Heart right ventricle (tissue), 16 donors: ENCODE measurements at places on chromosomes 6 and 20. TPM values are rescaled to one million over a fixed set of nuclear protein-coding genes. Genes with fewer than 3 reads are reported as not detected.
A peak's percentile ranks its signal among the peaks of the same experiment; 100 is the strongest.

GRCh38 chr20:41135187-41135887 is 2.0 kb upstream of the PLCG1 start:
- DNase-seq, result peak; percentile 40

- DNase-seq, result no peak
These were observed 66.9 kb downstream of the BLOC1S5 start for GRCh38 chr6:7997286-7997685.

- DNase-seq, result no peak
These were observed 114.2 kb upstream of the BEND6 start for GRCh38 chr6:56840467-56841380.

DNA sequence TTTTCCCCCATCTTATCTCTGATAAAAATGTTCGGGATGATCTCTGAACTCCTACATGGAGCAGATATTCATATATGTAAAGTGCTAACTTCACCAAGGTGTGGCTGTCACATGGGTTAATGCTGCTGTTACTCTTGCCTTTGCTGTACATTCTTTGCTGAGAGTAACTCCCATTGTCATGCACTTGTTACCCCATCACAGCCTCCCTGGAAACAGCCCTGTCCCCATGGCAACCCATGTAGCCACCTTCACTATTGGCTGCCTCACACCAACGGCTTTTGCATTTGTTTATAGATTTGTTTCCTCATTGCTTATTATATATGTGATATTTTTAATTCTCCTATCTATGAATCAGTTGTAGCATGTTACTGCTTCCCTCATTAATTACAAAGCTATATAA is 17.3 kb upstream of the IBTK start:
- DNase-seq, result no peak

DNA sequence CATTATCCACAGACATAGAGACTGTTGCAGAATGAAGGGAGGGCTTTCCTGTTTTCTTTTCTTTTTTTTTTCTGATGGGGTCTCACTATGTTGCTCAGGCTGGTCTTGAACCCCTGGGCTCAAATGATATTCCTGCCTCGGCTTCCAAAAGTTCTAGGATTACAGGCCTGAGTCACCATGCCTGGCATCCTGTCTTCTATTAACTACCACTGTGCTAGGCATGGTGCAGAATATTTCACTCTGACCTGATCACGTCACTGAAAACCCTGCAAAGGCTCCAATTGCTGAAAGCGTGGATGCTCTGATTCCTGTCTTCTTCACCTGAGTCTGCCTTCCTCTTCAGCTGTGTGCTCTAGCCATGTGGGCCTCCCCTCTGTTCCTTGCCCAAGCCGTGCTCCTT is 8.5 kb upstream of the DNMT3B start:
- no peak for DNase-seq

DNA sequence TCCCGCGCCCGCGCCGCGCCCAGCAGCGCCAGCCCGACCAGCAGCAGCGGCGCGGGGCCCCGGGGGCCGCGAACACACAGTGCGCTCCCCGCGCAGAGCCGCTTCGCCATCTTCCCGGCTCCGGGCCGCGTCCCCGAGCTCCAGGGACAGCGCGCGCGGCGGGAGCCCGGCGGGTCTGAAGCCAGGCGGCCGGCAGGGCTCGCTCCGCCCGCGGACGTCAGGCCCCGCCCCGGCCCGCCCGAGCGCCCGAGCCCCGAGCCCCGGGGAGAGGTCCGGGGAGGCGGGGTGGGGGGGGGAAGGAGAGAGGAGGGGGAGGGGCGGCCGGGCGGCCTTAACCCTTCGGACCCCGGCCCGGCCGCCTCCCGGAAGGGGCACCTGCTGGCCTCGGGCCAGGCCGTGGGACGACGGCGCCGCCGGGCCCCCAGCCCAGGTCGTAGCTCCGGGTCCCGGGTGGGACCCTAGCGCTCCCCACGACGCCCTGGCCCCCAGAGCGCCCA is at the start of gene LAMA5:
TSS of gene LAMA5 (minus strand) at position 177 of the 497 bp plus-strand sequence. CDS start at position 110, 67 bp downstream.
- DNase-seq, result peak; percentile 73

GRCh38 chr6:18395177-18395855 is 8.2 kb downstream of the RNF144B start:
- DNase-seq, result no peak

Gene IRF4
- polyA plus RNA-seq, result 0.15 TPM

Gene TAGAP
- 0.37 TPM for polyA plus RNA-seq

GRCh38 chr20:24043294-24043693 is 54.7 kb upstream of the GGTLC1 start:
- DNase-seq, result no peak

DNA sequence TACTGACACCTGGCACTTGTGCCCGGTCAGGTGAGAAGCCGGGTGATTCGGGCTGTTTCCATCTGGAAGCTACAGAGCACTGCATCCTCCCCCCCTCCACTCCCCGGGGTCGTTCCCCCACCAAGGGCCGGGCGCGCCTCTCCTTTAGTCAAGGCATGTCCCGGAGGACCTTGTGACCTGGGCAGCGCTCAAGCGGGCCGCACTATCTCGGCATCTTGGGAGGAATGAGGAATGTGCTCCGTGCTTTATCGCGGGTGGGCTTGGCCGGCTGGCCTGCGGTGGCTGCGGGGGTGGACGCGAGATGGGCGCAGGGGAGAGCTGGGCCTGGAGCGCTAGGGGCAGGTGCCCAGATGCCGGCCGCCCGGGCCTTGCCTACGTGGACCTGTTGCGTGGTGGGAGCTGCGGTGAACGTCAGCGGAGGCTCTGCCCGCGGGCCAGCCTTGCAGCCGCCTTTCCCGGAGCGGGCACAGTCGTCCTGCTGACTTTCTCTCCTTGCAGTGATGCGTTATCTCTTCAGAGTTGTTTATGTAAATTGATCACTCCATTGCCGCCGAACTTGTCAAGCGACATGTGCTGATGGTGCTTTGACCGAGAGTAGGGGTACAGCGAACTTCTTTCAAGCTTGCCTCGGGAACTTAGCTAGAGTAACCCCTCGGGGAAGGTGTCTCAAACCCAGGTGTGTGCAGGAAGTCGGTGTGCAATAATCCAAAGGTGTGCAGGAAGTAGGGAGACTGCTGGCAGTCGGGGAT is 1.1 kb downstream of the LRRC1 start:
- DNase-seq, result peak; percentile 38

- no peak for DNase-seq
These were observed 477.1 kb downstream of the BTBD3 start for GRCh38 chr20:12394786-12395185.

DNA sequence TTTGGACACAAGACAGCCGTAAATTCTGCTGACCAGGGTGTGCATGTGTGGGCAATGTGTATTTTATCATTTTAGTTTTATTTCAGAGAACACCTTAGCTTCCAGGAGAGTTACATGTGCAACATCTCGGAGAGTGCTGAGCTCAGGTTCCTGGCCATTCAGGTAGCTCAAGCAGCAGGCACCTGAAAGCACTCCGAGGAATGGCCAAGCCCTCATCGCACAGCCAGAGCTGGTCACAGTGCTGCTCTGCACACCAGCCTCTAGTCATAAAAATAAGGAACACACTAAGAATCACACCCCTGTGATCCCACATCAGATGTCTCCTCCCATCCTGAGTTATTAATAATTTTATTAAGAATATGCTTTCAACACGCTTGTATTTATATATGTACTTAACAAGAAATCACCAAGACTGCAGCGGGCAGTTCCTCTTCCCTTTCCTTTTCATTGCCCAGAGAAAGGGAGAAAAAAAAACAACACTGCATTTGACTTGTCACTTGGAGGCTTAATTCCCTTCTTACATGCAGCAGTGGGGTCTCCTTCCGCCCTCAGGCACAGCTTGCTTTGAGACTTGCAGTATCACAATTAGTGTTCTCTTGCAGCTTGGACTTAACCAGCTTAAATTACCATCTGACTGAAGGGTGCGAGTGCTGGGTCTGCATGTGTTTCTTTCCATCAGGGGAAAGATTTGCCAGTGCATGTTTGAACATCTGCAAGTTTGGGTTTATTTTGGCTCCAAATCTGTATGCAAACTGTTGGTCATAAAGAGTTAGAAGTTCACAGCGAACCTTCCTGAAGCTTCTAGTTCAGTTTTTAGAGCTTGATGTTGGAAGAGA is 36.0 kb upstream of the IRF4 start:
- DNase-seq, result no peak

GRCh38 chr6:108106261-108106660 is 31.7 kb upstream of the OSTM1 start:
- DNase-seq, result no peak

Gene C20orf202
- 0.80 TPM for polyA plus RNA-seq

DNA sequence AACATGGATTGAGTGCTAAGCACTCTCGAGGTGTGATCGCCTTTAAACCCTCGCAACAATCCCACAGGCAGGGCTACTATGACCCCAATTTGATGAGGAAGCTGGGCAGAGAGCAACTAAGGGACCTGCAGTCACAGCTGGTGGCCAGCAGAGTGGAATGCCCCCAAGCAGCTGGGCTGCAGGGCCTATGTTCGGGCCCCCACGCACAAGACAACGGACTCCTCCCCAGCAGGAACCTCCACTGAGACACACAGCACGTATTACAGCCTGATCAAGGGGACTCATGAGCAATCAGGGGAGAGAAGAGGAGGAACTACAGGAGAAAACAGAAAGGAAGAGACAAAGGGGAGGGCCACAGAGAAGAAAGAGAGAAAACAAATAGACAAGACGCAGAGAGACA is 21.7 kb downstream of the CST7 start:
- no peak for DNase-seq

Gene RUNX2
- 1.6 TPM for polyA plus RNA-seq

DNA sequence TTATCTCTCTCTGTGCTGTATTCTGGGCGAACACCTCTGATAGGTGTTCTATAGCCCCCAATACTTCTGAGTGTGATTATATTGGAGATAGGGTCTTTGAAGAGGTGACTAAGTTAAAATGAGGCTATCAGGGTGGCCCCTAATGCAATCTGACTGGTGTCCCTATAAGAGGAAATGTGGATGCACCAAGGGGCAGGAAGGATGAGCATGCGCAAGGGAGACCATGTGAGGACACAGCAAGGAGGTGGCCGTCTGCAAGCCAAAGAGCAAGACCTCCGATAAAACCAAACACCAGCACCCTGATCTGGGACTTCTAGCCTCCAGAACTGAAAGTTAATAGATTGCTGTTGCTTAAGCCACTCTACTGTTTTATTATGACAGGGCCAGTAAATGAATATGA is 69.2 kb downstream of the CHMP4B start:
- no peak for DNase-seq

DNA sequence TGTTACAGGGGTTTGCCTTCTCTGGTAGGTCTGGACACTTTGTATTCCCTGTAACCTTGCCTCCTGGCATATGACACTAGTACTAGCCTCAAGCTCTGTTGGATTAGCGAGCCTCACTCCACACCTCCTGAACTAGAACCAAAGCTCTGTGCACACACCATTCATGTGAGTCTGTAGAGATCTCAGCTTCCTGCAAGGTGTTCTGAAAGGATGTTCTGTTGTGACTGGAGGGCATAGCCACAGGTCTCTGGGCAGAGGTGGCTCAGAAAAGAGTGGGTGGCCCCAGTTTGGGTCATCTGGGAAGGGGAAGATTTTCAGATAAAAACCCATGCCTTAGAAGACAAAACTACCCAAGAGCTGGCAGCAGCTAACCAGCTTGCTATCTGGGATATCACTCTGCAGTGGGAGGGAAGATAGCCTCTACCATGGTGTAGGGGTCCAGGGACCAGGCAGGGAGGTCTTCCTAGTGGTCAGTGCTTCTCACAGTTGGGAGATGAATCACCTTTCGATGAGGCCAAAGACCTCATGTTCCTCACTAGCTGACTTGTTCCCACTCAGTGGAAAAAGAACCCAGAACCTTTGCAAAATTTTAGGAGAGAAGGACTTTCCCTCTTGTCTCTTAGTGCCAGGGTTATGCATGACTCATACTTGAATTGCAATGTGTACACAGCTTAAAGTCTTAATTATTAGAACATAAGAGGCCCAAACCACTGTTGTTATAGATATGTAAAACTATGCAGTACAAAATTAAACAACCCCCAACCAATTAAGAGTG is 41.4 kb downstream of the HLA-F start:
- DNase-seq, result no peak

- DNase-seq, result no peak
These were observed 121.0 kb downstream of the CDH4 start for GRCh38 chr20:61373055-61373399.

Gene WRNIP1
- 44.9 TPM for polyA plus RNA-seq

GRCh38 chr6:81751388-81752083 is 945 bp downstream of the TENT5A start:
- DNase-seq, result peak; percentile 75

GRCh38 chr6:148611213-148611612 is 135.6 kb upstream of the UST start:
- peak; percentile 21 for DNase-seq

- no peak for DNase-seq
These were observed 286.8 kb downstream of the CDH4 start for GRCh38 chr20:61538943-61539265.

- DNase-seq, result no peak
These were observed 12.7 kb downstream of the IL17F start for GRCh38 chr6:52231406-52232127.

Gene HDGFL1
- polyA plus RNA-seq, result not detected
